Activated CD8-positive, alpha-beta memory T cell treated with anti-CD3 and anti-CD28 coated beads for 1 hour (primary cell): ENCODE measurements at places on chromosomes 7 and 10.

GRCh38 chr7:80537091-80537490, 25.2 kb upstream of the GNAT3 start:
- DNase-seq, result no peak

DNA sequence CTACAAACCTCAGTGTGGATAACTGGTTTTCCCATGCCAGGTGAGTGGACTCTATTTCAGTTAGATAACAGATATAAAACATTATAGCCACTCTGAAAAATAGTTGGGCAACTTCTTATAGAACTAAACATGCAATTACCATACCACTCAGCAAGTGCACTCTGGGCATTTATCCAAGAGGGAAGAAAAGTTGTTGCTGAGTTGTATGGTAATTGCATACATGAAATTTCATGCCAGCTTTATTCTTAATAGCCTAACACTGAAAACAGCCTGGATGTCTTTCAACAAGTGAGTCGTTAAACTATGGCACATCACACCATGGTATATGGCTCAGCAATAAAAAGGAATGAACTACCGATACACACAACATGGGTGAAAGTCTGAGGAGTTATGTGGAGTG, 10.6 kb upstream of the UPP1 start:
- no peak for DNase-seq

GRCh38 chr7:14207138-14207537, 217.7 kb upstream of the ETV1 start:
- DNase-seq, result no peak

- DNase-seq, result no peak
Measured at GRCh38 chr10:33501161-33501560, 166.7 kb upstream of the NRP1 start.

DNA sequence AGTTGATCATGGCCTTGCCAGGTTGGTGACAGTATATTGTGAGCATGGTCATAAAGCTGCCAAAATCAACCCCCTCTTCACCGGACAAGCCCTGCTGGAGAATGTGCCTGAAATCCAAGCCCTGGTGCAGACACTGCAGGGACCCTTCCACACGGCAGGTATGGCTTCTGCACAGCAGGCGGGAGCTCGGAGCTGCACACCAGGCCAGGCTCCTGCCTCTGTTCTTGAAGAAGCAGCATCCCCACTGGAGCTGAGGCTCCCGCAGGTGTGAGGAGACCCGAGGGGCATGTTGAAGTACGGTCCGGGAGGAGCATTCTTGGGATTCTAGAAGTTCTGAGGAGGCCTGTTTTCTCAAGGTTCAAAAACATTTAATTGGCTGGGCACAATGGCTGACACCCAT, 12.7 kb downstream of the DHTKD1 start:
- DNase-seq, result no peak

- DNase-seq, result no peak
Measured at GRCh38 chr7:92634924-92635519, 44.8 kb upstream of the FAM133B start.

DNA sequence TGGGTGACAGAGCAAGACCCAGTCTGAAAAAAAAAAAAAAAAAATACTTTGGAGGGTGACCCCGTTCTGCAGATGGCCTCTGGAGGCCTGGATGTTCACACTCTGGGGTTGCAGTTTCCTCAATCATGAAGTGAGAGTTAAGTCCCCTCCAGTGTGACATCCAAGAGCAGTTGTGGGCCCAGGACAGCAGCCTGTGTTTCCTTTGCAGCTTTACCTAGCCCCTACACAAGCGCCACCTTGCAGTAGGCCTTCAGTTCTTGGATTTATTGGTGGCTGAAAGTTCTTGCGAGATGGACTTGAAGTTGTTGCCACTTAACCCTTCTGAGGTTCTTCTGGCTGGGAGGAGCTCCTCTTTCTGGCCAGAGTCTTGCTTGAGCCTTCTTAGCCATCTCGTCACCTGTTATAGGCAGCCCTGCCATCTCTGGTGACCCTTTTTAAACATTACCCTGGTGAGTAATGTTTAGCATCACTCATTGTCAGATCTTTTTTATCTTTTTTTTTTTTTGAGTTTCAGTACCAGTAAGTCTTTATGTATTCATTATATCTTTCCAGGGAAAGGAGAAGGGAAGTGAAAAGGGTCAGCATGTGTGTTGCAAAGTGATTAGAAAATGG, 3.4 kb upstream of the ACTR3C start:
- no peak for DNase-seq

GRCh38 chr7:129332254-129333035, 101.8 kb upstream of the STRIP2 start:
- no peak for DNase-seq

DNA sequence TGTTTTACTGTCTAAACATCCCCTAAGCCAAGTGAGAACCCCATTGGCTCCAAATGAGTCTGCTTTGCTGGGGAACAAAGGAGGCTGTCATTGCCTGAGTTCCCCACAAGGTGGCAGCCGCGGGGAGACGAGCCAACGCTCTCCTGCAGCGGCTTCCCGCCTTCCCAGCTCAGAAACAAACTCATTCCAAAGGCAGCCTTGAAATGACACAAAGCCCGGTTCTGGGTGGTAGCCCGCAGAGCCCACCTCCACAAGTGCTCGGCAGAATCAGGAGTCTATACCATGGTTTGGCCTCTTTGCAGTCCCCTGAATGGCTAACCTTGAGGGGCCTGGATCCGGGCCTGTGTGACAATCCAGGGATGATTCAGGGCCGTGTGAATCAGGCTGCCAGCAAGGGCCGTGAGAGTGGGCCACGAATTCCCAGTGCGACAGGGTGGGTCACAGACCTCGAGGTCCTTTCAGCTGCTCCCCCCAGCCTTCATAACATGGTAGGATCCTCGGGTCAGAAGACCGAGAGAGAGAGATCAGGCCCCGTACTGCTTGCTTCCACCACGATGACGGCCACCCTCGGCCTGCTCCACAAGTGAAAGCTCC, 79.7 kb downstream of the DLG5 start:
- peak; percentile 44 for DNase-seq

DNA sequence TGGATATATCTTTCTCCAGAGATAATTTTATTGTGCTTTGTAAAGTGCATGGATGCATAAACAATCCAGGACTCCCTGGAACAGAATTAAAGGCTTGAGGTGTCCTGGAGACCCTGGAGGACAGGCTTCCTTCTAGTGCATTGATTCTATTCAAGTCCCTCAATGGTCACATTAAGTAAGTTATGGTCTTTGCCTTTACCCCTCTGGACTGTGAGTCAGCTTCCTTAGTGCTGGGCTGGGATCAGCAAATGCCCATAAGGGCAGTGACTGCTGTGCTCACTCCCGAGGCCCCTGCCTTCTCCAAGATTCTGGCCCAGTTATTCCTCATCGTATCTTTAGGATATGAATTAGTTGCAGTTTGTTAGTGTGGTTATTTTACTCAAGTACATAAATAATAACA, 178.7 kb upstream of the PRSS58 start:
- no peak for DNase-seq

DNA sequence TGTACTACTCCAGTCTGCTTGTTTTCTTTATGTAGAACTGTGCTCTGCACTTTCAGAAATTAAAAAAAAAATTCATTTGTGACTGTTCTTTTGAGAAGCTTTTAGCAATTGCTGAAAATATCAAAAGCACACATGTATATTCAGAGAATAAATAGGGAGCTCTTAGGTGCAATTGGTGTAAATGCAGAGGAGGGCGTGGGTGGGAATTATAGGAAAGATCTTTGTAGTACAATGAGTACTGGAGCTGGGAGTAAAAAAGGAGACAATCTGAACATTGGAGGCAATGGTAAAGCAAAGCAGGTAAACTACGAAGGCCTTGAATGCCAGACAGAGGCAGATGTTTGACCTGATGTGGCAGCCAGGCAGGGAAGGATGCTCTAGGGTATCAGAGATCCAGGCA, 267.5 kb downstream of the SORCS3 start:
- no peak for DNase-seq

GRCh38 chr7:16755397-16755796, 1.8 kb downstream of the TSPAN13 start:
- DNase-seq, result no peak

GRCh38 chr7:150715738-150716137, 675 bp upstream of the GIMAP1 start:
- DNase-seq, result no peak

- no peak for DNase-seq
Measured at GRCh38 chr7:11297126-11297625, 323.5 kb downstream of the PHF14 start.

DNA sequence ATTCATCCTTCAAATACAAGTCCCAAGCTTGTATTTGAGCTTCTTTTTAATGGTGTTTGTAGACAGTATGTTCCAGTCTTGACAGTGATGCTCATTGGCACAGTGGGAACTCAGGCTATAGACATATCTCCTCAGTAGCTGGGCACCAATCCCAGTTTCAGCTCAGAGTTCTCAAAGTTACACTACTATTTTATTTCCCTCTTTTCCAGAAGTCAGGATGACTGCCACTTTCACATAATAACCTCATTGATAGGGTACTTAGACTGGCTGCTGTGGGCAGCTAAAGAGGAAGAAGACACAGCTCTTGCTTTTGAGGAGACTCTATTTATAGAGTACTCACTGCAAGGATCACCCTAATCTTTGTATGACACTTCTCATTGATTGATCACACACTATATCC, 2.4 kb downstream of the GBF1 start:
- DNase-seq, result no peak

- no peak for DNase-seq
Measured at GRCh38 chr7:96246919-96247318, 75.0 kb downstream of the SLC25A13 start.

- DNase-seq, result no peak
Measured at GRCh38 chr7:45072131-45073030, 16.4 kb downstream of the NACAD start.

DNA sequence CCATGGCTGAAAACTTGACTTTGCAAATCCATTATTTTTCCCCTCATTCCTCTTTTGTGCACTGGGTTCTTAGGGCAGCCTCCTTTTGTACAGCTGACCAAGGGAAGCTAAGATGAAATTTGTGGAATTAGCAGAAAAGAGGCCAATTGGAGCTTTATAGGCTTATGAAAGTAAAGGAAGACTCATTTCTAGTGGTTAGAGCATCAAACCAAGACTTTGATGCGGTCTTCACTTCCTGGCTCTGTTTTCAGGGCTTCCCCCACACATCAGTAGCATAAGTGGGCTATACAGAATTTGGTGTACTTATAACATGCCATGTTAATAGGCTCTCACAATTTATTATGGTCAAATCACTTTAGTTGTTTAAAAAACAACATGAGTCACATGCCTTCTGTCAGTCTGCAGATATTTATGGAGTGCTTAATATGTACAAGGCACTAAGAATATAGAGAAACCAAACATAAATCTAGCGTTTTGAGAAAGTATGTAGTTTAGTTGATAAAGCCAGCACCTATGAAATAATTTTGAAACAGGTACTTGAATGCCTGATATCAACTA, 5.7 kb downstream of the AUTS2 start:
- no peak for DNase-seq

DNA sequence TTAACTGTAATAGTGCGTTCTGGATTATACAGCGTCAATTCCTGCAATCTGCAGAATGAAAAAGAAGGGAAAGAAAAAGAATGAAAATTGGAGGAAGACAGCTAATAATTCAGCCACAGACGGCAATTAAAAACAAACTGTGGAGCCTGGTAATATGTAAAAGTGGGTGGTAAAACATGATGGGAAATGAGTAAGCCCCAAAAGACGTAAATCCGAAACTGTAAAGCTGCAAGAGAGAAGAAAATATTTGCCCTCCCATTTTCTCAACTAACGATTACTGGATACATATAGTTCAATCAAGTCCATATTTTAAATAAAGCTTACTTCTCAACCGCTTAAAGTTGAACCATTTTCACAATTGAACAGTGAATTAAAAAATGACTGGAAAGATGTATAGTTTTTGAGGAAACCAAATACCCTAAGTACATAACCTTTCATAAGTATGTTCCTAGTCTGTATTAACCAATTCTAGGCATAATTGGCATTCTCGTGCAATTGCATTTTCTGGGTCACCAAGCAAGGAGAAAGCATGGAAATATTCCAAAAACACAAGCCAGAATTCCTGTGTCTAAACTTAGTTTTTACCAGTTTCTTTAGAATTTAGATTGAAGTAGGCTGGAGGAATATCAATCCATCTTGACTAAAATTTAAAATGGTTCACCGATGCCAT, 44.8 kb downstream of the MALSU1 start:
- no peak for DNase-seq

DNA sequence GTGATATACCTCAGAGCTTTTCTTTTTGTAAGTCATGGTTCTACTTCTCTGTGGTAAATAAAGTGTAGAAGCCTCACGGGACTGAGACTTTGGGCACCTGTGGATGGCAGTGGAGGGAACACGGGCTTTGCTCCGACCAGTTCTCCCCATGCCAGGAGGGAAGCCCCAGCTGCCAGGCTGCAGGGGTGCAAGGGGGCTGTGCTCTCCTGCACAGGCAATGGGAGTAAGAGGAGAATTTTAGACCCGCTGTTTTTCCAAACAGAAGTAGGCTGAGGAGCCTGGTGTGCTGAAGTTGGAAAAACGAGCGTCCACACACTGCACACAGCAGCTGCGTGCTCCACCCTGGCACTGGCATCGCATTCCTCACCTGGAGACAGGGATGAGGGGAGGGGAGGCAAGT, 282.4 kb downstream of the TNS3 start:
- DNase-seq, result no peak

DNA sequence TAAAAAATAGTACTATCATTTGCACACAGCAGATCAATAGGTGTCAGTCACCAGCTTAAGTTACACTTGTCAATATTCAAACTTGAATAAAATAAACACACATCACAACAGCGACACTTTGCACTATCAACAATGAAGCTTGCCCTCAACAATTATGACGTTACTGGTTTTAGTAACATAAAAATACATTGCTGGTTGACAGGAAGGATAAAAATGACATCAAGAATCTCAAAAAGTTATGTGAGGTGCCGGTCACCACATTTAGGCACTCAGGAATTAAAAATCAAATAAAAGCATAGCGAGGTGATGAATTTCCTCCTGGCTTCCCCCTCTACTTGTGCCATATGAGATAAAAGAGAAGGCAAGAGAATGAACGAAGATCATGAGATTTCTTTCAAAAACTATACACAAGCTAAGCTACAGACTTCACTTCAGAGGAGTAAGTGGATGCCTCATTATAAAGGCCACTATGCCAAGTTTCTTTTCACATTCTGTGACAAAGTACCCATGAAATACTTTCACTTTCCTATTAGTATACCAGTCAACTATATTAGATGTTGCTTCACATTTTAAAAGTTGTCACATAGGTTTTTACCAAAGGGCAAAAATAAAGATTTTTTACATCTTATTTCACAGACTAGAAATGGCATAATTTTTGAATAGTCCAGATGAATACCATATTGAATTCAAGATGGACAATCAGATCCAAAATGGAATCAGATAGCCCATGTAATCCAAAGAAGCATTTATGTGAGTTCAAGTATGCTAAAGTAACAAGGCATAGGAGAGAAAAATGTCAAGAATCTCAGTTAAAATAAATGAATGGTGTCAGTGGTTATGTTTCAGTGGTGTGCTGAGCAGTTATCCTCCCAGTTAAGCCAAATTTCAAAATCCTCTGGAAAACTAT, 3.6 kb downstream of the CCDC71L start:
- DNase-seq, result no peak
